ENCODE measurements at places on chromosomes 13 and 19.

DNA sequence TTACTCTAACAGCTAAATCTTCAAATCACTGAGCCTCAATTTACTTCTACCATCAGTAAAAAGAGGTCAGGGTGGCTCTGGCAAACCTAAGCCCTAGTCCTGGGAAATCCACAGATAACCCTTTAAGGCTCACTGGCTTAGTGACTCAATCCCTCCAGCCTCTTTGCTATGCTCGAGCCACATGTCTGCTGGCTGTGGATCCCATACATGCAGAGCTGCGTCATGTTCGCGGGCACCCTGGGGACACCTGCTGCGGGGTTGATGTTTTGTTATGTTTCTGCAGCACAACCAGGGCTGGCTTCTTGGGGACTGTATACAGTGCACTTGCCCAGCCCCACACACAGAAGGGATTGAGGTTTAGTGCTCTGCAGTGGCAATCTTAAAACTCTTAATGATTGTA, 41.6 kb upstream of the C13orf42 start:
- DNase-seq: peak; percentile 16

- DNase-seq: no peak
Observed at GRCh38 chr19:13209484-13210338, 59.5 kb downstream of the IER2 start.

GRCh38 chr13:30170569-30170968, 136.8 kb downstream of the KATNAL1 start:
- no peak for DNase-seq

DNA sequence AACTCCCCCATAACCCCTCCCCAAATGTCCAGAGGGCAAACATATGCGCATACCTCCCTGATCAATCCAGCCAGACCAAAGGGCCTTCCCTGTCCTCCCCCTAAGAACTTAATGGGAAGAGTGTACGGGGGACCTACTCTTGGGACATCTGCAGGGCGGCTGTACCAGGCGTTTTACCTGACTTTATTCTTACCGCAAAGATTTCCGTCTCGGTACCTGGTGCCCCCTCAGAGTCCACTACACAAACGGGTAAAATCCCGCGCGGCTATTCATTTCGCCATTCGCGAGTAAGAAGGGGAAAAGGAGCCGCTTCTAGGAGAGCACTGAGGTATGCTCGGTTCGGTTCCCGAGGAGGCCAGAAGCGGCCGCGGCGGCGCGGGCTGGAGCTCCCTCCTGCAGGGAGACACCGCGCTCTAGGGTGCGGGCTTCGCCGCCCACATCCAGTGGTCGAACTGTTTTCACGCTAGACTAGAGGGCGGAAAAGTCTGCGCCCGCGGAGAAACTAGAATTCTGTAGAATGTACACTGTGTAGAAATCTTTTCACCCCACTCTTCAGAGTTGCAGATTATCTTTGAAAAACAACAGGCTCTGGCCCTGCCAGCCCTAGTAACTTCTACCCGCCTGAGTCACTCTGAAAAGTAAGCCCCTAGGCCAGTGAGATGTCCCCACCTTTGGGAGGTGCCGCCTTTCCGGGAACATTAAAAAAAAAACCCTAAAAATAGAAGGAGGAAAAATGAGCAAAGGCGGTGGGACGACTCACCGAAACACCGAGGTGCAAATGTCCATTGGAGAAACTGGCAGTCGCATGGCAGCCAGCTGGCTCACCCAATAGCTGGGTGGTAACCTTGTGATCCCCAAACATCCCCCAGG, 3.8 kb upstream of the TSHZ3 start:
- no peak for DNase-seq

DNA sequence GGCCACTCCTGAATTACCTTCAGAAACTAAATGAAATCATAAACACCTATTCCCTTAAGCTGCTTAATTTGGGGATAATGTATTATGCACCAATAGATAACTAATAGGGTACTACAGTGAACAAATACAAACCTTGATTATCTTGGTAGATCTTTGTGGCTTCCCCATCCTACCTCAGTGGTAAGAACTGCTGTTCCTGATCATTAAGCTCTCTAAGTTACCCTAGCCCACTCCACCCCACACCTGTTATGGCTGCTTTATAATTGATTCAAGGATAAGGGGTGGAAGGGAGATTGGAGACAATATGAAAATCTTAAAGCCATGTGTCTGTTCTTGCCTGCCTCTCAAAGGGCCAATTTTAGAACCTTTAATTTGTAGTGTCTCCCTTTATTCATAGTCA, 121.2 kb downstream of the LMO7 start:
- DNase-seq: no peak

DNA sequence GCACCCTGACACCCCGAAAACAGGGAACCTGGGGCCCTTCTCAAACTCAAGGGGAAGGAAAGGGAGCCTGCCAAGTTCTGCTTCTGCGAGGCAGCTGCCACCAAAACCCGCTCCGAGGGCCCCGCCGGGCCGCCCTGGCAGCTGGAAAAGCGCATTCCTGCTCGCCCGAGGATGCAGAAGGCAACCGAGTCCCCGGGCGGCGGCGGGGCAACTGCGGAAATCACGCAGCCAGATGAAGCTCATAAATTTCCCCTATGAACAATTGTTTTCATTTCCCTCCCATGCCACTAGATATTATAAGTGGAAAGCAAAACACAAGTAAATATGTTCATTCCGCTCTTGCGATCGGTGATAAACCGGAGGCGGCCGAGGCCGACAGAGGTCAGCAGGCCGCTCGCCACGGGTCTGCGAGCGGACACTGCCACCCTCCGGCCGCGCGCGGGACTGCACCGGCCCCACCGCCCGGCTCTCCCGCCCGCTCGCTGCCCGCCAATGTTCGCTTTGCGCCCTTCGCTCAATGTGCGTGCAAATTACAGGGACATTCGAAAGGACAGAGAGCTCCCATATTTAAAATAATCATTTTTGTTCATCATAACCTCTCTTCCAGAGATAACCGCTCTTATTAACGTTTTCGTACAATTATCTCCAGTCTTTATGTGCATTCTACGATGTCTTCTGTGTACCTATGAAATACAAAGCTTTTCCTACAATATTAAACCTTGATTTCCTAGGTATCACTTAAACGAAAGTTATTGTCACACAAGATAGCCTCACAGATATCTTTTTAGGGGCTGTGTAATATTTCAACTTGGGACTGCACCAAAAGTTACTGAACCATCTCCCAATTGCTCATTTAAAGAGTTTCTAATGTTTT, 120.8 kb upstream of the ZNF507 start:
- peak; percentile 67 for DNase-seq
